ENCODE measurements at places on chromosomes 4 and X.

GRCh38 chr4:43223820-43224219 lies 331.3 kb downstream of the GRXCR1 start:
- no peak for DNase-seq

DNA sequence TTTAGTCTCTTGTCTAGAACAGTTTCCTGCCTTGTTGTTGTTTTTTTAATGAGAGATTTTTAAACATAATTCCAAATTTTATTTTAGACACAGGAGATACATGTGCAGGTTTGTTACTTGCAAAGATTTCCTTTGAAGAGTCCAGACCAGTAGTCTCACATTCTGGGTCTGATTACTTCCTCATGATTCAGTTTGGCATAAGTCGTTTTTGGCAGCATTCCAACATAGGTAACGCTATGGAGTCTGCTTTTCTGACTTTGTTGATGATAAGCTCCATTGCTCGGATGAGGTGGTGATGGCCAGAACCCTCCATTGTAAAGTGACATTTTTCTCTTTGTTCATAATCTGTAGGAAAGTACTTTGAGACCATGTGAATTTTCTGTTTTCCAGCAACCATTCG lies 74.7 kb downstream of the CLCN4 start:
- no peak for DNase-seq

- DNase-seq: no peak
These were observed 180.7 kb downstream of the AR start for GRCh38 chrX:67724359-67725110.

DNA sequence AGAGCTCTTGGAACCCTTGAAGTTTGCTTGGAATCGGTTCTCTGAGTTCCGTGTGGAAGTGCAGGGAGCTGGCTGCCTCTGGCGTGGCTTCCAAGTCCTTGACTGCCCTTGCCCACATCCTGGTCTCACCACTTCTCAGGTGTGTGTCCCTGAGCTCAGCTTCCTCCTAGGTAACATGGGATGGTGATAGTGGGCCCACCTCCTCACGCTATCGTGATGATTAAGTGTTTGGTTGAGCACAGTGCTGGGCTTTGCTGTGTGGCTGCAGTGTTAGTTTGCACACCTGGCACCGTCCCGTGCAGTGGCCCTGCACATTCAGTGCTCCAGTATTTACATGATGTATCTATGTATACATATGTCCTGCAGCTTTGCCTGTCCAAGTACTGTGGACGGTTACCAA lies 81.5 kb downstream of the CLDN34 start:
- DNase-seq: no peak

DNA sequence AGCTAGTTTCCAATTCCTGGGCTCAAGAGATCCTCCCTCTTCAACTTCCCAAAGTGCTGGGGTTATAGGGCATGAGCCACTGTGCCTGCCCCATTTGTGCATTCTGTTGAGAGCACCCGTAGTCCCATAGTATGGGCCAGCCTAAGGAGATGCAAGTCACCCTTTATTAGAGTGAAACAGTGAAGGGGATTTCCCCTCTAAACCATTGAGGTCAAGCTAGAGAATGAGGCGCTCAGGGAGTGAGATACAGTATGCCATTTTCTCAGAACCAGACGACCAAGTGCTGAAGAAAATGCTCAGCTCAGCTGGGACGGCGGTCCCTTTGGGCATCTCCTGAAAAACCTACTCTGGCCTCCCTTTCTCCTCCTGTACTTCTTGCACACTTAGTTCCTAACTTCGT lies 18.7 kb downstream of the RNF4 start:
- no peak for DNase-seq

DNA sequence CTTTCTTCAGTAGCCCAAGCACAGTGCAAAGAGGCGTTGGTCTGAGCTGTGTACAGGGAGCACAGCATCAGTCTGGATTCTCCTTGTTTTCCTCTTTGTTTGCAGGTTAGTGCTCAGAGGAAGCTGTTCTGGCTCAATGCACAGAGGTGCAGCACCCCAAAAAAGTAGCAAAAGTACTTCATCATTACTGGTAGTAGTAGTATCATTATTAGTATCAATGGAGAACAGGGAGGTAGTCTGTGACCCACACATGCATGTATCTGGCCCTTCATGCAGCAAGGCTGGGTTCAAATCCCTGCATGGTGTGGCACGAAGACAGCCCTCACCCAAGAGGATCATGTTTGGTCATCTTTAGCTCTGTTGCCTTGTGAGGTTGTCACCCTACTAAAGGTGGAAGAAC lies 68.7 kb downstream of the CXXC4 start:
- DNase-seq: no peak

DNA sequence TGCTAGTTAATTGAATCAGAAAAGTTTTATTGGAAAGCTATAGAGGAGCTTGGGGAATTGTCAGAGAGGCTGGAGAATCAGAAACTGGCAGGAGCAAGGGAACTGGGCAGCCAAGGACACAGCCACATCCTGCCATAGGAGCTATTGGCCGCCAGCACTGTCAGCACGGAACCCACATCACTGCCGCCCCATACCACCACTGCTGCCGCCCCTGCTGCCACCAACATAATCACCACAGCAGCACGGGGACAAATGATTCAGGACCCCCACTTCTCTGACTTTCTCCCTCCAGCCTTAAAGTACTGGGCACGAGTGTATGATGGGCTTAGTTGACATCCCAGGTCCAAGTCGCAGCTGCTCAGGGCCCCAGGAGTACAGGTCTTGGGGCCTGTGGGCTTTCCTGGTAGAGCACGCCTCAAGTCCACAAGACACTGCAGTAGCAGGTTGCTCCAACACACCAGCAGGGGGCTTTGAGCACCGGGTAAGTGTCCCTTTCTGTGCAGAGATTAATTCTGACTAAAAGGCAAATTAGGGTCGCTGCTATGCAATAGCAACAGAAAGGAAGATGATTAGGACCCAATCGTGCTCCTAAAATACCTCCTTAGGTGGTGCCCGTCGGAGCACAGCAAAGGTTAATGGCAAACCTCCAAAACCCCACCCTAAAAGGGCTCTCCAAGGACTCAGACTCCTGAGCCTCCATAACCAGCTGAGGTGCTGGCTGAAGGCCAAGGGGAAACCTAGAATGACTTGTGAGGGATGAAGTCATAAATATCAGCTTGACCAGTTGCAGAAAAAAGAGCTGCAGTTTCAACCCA lies 6.9 kb downstream of the PJA1 start:
- DNase-seq: no peak

DNA sequence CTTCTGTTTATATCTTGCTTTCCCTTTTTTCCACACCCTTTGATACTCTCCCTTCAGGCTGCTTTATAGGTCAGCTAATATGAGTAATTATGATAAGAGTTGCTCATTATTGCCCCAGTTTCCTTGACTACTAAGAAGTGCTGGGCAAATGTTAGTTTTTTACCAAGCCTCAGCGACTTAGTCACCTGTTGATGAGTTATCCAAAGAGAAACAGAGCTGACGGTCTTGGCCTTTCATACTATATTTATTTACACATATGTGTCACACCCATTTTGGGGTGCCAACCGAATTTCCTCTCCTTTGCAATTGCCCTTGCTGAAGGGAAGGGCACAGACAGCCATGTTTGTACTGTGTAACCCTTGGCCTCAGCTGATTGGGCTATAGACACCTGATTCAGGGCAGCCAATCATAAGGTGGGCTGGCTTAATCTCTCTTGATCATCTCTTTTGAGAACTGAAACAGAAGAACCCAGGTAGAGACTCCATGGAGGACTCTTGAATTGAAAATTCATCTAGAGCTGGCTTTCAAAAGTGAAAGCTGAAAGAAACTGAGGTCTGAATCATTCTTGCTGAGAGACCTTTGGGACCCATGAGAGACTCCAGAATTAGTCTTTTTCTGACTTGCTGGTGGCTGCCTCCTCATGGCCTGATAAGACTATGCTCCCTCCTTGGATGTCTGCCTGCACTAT lies 111.7 kb upstream of the RPS6KA3 start:
- no peak for DNase-seq

GRCh38 chrX:155071694-155072280 lies 479 bp downstream of the BRCC3 start:
- DNase-seq: no peak

- no peak for DNase-seq
These were observed 57.3 kb downstream of the HPGD start for GRCh38 chr4:174464949-174465348.

GRCh38 chrX:14554131-14554715 lies 24.9 kb downstream of the GLRA2 start:
- DNase-seq: no peak

- no peak for DNase-seq
These were observed 153.6 kb downstream of the MAGEB17 start for GRCh38 chrX:16320765-16321355.

DNA sequence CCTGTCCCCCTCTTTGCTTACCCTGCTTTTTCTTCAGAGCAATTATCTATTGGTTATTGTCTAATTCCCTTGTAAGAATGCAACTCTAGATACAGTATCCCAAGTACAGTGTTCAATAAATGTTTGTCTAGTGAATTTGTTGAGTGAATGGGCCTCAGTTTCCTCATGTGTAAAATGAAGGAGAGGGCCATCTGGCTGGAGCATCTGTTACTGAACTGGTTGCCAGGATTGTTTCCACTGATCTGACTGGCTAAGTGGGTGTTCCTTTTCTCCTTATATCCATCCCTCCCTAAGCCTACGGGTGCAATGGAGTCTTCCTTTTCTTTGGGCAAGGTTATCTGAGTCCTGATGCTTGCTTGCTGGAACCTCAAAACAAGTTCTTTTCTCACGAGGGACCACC lies 185.2 kb upstream of the RPS6KA3 start:
- no peak for DNase-seq

DNA sequence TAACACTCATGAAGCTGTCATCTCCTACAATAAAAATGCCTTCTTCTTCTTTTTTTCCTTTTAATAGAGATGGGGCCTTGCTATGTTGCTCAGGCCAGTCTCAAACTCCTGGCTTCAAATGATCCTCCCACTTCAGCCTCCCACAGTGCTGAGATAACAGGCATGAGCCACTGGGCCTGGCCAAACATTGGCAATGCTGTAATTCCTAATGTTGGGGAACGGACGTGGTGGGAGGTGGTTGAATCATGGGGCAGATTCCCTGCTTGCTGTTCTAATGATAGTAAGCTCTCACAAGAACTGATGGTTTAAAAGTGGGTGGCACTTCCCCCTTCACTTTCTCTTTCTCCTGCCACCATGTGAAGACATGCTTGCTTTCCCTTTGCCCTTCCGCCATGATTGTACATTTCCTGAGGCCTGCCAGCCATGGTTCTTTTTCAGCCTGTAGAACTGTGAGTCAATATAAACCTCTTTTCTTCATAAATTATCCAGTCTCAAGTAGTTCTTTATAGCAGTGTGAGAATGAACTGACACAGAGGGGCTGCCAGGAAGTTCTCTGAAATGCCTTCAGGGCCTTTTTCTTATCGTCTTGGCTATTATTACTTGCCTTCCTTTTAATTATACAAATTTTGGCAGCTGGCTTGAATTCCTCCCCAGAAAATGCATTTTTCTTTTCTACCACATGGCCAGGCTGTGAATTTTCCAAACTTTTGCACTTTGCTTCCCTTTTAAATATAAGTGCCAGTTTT lies 93.0 kb downstream of the CENPC start:
- DNase-seq: no peak

GRCh38 chrX:136166221-136166855 lies 19.0 kb downstream of the FHL1 start:
- DNase-seq: no peak

- no peak for DNase-seq
These were observed 136.3 kb upstream of the SMAD1 start for GRCh38 chr4:145345401-145345800.

DNA sequence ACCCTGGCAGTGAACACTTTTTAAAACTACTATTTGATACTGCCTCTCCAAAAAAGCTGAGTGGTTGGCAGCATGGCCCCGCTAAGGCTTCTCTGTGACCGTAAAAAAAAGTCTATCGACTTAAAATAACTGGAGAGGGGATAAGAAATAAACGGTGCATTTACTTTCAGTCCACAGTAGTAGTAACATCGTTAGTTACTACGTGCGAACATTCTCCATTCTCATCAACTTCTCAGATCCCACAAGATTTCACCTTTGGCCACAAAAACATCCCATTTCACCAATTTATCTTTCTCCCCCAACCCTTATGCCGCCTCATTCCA lies 524 bp upstream of the EXOSC9 start:
- DNase-seq: no peak

- DNase-seq: no peak
These were observed 127.3 kb downstream of the MAD2L1 start for GRCh38 chr4:119939071-119939995.

DNA sequence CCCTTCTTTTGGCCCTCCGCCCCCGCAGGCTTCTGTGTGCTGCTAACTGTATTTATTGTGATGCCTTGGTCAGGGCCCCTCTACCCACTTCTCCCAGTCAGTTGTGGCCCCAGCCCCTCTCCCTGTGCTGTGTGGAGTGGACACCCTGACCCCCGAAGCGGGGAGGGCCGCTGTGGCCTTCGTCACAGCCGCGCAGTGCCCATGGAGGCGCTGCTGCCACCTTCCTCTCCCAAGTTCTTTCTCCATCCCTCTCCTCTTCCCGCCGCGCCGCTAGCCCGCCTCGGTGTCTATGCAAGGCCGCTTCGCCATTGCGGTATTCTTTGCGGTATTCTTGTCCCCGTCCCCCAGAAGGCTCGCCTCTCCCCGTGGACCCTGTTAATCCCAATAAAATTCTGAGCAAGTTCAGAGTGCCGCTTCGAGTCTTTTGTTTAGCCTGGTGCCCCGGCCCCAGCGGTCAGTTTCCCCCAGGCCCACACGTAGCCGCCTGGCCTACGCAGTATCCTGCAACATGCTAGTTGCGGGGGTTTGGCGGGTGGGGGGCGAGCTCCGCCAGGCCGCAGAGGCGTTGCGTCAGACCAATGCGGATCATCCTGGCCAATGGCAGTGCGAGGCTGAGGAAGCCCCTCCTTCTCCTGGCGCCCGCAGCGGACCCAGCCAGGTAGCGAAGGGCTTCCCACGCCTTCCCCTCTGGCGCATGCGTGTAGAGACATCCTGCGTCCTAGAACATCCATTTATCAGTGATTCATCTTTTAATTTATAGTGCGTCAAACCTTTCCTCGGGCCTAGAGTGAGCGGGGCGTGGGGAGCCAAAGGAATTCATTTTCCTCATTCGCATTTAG lies 5.6 kb upstream of the KANTR start:
- DNase-seq: no peak

- DNase-seq: no peak
These were observed 508.7 kb upstream of the HTR2C start for GRCh38 chrX:114075073-114075673.

- DNase-seq: no peak
These were observed 278.7 kb downstream of the RCHY1 start for GRCh38 chr4:75235359-75235951.

DNA sequence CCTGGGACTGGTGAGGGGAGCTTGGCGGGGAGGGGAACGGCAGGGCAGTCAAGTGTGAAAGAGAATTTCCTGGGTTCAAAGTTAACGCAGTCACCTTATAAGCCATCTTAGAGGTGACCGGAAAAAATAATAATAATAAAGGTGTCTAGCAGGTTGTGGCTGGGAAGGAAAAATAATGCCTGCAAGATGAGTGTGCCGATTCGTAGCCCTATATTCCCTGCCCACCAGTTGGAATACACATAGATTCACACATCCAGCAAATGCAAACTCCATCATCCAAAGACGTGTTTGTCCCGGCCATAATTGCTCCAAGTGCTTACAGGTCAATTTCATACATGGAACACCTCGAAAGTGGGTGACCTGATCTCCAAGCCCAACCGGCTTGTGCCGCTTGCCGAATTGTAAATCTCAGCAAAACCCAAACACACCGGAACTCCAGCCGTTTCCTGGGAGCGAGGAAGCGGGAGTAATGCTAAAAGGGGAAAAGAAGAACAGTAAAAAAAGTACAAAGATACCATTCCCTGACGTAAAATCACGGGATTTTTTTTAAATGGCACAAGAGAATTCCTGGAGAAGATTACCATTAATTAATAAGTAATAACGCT lies 1.3 kb upstream of the FAT1 start:
- DNase-seq: no peak
